SW480 (cell line): ENCODE measurements at places on chromosomes 16 and 17.

GRCh38 chr16:59113004-59113670 lies 379.0 kb upstream of the GOT2 start:
- peak; percentile 2 for DNase-seq

- DNase-seq, result no peak
Observed at GRCh38 chr16:2905988-2906387, 5.7 kb upstream of the FLYWCH1 start.

DNA sequence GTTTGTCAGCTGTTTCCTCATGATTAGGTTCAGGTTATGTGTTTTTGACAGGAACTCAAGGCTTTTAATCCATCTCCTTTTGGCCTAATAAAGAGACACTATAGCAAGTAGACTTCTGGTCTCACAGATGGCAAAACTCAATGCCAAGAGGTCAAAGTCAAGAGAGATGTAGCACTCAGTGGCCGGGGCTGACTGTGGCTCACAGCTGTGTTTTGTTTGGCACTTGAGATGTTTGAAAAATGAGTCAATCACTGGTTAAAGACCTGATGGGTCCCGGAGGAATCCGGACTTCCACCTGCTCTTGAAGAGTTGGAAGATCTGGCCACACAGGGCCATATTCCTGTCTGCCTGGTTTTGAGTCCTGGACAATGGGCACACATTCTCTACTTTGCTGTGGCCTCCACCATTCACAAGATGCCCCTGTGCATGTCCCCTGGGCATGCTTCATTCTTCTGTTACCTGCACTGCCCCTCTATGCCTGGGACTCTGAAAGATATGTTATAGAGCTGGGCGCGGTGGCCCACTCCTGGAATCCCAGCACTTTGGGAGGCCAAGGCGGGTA lies 210.3 kb downstream of the SNX29 start:
- DNase-seq, result no peak

GRCh38 chr16:17244872-17245551 lies 225.7 kb downstream of the XYLT1 start:
- DNase-seq, result no peak

DNA sequence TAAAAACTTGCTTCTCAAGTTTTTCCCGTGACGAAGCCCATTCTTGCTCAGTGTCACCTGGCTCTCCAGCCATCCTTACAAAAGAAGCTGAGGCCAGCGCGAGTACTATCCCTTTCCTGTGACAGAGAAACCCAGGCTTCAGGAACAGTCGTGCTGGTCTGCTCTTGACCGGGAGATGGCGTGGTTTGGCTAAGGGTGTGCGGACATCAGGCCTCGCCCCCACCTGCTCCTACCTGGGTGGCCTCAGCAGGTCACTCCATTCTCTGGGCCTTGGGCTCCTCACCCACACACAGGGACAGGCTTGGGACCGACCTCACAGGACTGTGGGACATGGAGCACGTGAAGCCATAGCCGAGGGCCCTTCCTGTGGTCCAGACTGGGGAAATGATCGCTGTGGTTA lies 75.2 kb upstream of the CIBAR2 start:
- DNase-seq, result no peak

- DNase-seq, result no peak
Observed at GRCh38 chr16:22859925-22860324, 46.0 kb downstream of the HS3ST2 start.

- no peak for DNase-seq
Observed at GRCh38 chr17:44568945-44569858, 11.9 kb downstream of the FZD2 start.

DNA sequence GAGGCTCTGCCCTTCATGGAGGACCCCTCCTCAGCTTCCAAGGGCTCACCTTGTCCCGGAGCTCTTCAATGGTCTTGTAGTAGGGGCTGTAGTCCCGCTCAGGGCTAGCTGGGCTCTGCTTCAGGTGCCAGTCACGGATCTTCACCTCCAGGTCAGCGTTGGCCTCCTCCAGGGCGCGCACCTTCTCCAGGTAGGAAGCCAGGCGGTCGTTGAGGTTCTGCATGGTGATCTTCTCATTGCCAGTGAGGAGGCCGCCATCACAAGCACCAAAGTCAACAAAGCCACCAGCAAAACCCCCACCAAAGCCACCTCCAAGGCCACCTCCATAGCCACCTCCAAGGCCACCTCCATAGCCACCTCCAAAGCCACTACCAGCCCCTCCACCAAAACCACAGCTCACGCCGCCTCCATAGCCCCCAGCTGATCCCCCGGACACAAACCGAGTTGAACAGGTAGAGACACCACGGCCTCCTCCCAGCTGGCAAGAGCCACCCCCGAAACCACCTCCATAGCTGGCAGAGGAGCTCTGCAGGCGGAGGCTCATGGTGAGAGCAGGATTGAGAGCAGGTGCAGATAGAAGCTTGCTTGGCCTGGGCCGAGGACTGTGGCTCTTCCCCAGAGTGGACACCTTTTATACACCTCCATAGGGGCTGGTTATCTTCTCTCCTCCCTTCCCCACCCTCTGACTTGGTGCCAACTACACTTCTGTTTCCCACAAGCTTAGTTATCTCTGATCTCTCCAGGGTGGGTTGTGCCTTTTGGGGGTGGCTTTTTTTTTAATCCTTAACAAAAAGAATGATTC lies at the start of gene KRT13:
Gene KRT13 (minus strand): TSS at position 606 of the 802 bp plus-strand sequence. CDS start 62 bp downstream, at position 544.
- DNase-seq, result peak; percentile 62

- no peak for DNase-seq
Observed at GRCh38 chr16:57480754-57481230, 5.5 kb downstream of the DOK4 start.
